ENCODE measurements at places on chromosomes 13 and 19. TPM values are rescaled to one million over a fixed set of nuclear protein-coding genes. Genes with fewer than 3 reads are reported as not detected.
A peak's percentile ranks its signal among the peaks of the same experiment; 100 is the strongest.

Gene LENG1
- 5.9 TPM for total RNA-seq

DNA sequence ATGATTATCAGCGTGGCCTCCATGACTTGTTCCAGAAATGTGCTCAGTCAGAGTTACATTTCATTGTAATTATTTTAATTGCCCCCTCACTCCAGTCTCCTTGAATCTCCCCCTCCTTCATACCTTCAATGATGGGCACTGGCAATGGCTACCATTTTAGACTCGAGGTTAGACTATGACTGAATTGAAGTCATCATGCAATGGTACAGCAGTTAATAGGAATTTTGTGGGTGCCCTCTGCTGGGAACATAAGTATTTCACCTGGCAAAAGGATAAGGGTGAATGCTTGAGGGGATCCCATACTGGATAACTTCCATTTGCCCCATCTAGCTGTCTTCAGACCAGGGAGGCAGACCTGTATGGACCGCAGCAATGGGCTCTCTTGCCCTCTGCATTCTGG, 32.2 kb upstream of the USP12 start:
- H3K36me3 ChIP-seq = no peaks in the 10 kb centered on the region
- H3K4me1 ChIP-seq = no peaks in the 10 kb centered on the region
- no peaks in the 10 kb centered on the region for H3K27me3 ChIP-seq
- H3K4me3 ChIP-seq = no peak overlapping the region

DNA sequence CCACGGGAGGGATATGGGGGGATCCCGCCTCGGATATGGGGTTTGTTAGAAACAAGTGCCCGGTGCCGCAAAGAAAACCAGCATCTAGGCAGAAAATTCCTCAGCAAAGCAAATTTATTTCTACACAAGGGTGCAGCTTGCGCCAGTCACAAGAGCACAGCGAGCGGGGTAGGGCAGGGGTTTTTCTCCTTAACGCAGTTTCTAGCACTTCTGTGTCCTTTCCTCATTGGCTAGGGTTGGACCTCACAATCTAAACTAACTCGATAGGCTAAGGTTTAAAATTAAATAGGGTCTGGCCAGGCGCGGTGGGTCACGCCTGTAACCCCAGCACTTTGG, 595 bp downstream of the ZNF440 start:
- H3K4me1 ChIP-seq = peaks cover 23% of the 10 kb centered on the region
- H3K27ac ChIP-seq = peak overlapping the region; percentile 94
- peak overlapping the region; percentile 93 for H3K4me3 ChIP-seq
- peaks cover 64% of the 10 kb centered on the region for H3K36me3 ChIP-seq

Gene NDUFA7
- total RNA-seq = 51.8 TPM

DNA sequence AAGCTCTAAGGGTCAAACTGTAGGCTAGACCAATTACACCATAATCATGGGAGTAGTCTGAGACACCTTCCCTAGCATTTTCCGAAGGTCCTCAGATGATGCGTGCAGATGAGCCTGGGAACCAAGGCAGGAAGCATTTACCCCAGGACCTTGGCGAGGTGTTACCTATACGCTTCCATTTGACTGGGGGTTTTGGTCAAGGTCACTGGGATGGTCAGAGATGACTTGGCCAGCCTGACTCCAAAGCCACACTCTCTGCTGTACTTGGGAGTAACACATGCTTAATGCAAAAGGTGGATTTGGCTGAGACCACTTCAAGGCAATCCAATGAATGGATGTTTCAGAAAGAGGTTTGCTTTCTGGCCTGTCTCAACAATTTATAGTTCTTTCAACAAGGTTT, 98.9 kb upstream of the IRS2 start:
- DNase-seq = no peak
- H3K27me3 ChIP-seq = no peaks in the 10 kb centered on the region
- no peaks in the 10 kb centered on the region for H3K4me1 ChIP-seq

GRCh38 chr13:105764486-105764885, 771.0 kb downstream of the EFNB2 start:
- H3K27me3 ChIP-seq = no peaks in the 10 kb centered on the region
- H3K27ac ChIP-seq = no peak overlapping the region
- H3K4me1 ChIP-seq = no peaks in the 10 kb centered on the region
- DNase-seq = no peak

DNA sequence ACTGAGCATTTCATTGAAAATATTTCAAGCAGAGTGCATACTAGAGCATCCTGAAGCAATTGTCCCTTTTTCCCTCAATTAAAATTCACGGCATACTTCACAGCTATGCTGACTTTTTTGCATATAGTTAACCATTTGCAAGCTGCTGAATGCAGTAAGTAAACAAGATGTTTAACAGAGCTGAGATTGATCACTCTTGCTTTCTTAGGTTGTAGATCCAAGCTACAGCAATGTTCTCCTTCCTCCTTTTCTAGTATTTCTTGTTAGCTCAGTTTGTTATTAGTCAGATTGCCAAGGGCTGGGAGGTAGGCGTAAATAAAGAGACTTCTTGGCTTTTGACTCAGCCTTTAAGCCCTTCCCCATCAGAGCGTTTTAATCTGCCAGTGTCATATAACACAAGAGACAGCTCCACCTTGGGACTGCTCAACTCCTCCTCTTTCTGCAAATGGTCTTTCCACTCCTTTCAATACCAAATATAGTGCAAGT, at the start of gene SLITRK6:
Gene SLITRK6, minus strand, starts transcription at position 323 of the 486 bp plus-strand sequence. CDS start 2,911 bp downstream, outside the sequence.
- H3K4me3 ChIP-seq = peak within 1 kb of the TSS; percentile 93
- H3K27me3 ChIP-seq = no peaks in the 10 kb centered on the region
- H3K4me1 ChIP-seq = peaks cover 24% of the 10 kb centered on the region
- peaks cover 19% of the 10 kb centered on the region for H3K36me3 ChIP-seq

Gene PPM1N
- total RNA-seq = not detected

DNA sequence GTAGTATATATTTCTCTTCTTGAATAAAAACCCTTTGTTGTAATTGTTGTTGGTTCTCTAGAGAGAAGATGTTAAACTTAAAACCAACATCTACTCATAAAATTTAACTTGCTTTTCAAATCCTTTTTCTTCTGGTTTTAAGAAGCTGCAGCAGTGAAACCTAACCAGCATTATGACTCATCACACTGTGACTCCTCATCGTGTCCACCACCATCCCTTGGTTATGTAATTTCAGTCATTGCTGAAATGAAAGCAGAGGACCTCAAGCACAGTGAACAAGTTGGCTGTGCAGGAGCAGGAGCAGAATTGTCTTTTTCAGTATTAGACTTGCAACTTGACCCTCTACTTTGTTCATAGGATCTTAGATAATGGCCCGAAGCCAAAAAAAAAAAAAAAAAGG, 64.9 kb upstream of the HTR2A start:
- DNase-seq = no peak
- H3K36me3 ChIP-seq = no peaks in the 10 kb centered on the region
- no peak overlapping the region for H3K27ac ChIP-seq
- H3K4me3 ChIP-seq = no peak overlapping the region
- H3K27me3 ChIP-seq = no peaks in the 10 kb centered on the region

- no peak for DNase-seq
- H3K4me1 ChIP-seq = peaks cover 3% of the 10 kb centered on the region
- H3K36me3 ChIP-seq = peaks cover 18% of the 10 kb centered on the region
- no peak overlapping the region for H3K27ac ChIP-seq
Observed at GRCh38 chr13:110156301-110157049, 150.5 kb downstream of the COL4A1 start.

DNA sequence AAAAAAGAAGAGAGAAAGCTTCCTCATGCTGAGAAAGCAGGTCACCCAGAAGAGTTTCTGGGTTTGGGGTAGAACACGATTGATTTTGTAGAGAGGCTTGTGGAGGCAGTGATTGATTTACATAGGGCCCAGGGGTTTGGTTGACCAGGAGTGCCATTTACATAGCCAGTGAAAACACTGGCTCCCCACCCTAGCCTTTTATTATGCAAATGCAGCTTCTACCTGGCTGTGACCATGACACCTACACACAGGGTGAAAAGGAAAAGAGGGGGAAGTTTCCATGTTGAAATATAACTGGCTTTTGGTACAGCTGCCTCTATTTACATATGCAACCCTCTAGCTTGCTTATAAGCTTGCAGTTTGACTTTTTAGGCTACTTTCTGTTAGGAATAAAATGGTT, 62.0 kb downstream of the ZNF100 start:
- no peak overlapping the region for H3K4me3 ChIP-seq
- no peak for DNase-seq
- no peak overlapping the region for H3K27ac ChIP-seq
- H3K4me1 ChIP-seq = no peaks in the 10 kb centered on the region
- H3K27me3 ChIP-seq = no peaks in the 10 kb centered on the region

GRCh38 chr13:42258747-42259146, 13.2 kb upstream of the AKAP11 start:
- H3K4me1 ChIP-seq = no peaks in the 10 kb centered on the region
- no peak overlapping the region for H3K27ac ChIP-seq
- no peak overlapping the region for H3K4me3 ChIP-seq
- peaks cover 4% of the 10 kb centered on the region for H3K36me3 ChIP-seq

GRCh38 chr19:50705422-50706019, 14.1 kb downstream of the SHANK1 start:
- no peak overlapping the region for H3K27ac ChIP-seq
- peak; percentile 39 for DNase-seq
- H3K4me1 ChIP-seq = peaks cover 8% of the 10 kb centered on the region
- H3K36me3 ChIP-seq = no peaks in the 10 kb centered on the region
- no peak overlapping the region for H3K4me3 ChIP-seq
- peaks cover 42% of the 10 kb centered on the region for H3K27me3 ChIP-seq

DNA sequence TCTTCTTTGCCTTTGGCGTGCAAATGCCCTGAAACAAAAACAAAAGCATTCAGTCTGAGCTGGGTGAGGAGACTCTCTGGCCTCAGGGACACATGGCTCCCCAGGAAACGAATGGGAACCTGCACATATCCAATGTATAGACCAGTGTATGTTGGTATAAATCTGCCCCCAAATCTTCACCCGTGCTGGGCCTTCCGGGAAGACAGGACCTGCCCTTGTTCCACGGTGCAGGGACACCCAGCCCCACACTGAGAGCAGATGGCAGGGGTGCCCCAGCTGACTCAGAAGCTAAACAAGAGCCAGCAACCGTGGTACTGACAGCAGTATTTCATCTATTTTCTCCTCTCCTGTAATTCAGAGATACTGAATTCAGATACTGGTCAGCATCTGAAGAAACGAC, 42.4 kb downstream of the CARS2 start:
- H3K4me1 ChIP-seq = no peaks in the 10 kb centered on the region
- H3K36me3 ChIP-seq = peaks cover 63% of the 10 kb centered on the region
- H3K27ac ChIP-seq = peak overlapping the region; percentile 22
- H3K4me3 ChIP-seq = no peak overlapping the region
- DNase-seq = no peak
- no peaks in the 10 kb centered on the region for H3K27me3 ChIP-seq

Gene DDX39A
- total RNA-seq = 132 TPM

Gene ZNF229
- 6.7 TPM for total RNA-seq

Gene RTBDN
- total RNA-seq = not detected

Gene ADGRE3
- total RNA-seq = not detected

DNA sequence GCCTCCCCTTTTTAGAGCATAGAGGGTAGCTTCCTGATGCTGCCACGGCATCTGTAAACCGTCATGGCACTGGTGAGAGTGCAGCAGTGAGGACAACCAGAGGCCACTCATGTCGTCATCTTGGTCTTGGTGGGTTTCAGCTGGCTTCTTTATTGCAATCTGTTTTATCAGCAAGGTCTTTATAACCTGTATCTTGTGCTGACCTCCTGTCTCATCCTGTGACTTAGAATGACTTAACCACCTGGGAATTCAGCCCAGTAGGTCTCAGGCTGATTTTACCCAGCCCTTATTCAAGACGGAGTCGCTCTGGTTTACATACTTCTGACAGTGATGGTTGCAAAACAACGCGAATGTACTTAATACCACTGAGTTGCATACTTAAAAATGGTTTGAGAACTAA, 14.4 kb upstream of the FBN3 start:
- no peak for DNase-seq
- H3K4me3 ChIP-seq = no peak overlapping the region
- no peaks in the 10 kb centered on the region for H3K27me3 ChIP-seq

DNA sequence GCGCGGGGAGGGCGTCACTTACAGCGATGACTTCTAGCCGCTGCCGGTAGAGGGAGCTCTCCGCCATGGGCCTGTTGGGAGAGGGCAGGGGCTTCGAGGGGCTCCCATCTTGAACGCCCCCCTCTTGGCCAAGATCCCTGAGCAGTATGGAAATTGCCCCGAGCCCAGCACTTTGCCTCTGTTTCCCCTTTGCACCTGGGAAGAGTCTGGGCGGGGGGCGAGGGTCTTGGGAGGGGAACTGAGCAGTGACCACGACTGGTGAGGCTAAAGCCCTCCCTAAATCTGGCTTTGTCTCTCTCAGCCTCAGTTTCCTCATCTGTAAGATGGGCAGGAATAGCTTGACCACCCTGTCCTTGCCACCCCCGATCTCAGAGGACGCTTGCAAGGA, 2.8 kb downstream of the PALM3 start:
- DNase-seq = peak; percentile 36
- H3K36me3 ChIP-seq = no peaks in the 10 kb centered on the region
- H3K27ac ChIP-seq = no peak overlapping the region
- no peak overlapping the region for H3K4me3 ChIP-seq
- H3K4me1 ChIP-seq = peaks cover 6% of the 10 kb centered on the region

- no peaks in the 10 kb centered on the region for H3K27me3 ChIP-seq
- H3K36me3 ChIP-seq = no peaks in the 10 kb centered on the region
- H3K27ac ChIP-seq = no peak overlapping the region
- no peak for DNase-seq
- no peak overlapping the region for H3K4me3 ChIP-seq
Observed at GRCh38 chr13:66805657-66806056, 424.5 kb downstream of the PCDH9 start.

GRCh38 chr13:27281420-27281819, 10.8 kb downstream of the RASL11A start:
- DNase-seq = no peak
- H3K4me3 ChIP-seq = no peak overlapping the region
- no peak overlapping the region for H3K27ac ChIP-seq
- no peaks in the 10 kb centered on the region for H3K4me1 ChIP-seq

GRCh38 chr13:35765941-35766340, 289.5 kb upstream of the MAB21L1 start:
- H3K4me3 ChIP-seq = no peak overlapping the region
- H3K27ac ChIP-seq = no peak overlapping the region
- no peaks in the 10 kb centered on the region for H3K4me1 ChIP-seq
- H3K36me3 ChIP-seq = no peaks in the 10 kb centered on the region

DNA sequence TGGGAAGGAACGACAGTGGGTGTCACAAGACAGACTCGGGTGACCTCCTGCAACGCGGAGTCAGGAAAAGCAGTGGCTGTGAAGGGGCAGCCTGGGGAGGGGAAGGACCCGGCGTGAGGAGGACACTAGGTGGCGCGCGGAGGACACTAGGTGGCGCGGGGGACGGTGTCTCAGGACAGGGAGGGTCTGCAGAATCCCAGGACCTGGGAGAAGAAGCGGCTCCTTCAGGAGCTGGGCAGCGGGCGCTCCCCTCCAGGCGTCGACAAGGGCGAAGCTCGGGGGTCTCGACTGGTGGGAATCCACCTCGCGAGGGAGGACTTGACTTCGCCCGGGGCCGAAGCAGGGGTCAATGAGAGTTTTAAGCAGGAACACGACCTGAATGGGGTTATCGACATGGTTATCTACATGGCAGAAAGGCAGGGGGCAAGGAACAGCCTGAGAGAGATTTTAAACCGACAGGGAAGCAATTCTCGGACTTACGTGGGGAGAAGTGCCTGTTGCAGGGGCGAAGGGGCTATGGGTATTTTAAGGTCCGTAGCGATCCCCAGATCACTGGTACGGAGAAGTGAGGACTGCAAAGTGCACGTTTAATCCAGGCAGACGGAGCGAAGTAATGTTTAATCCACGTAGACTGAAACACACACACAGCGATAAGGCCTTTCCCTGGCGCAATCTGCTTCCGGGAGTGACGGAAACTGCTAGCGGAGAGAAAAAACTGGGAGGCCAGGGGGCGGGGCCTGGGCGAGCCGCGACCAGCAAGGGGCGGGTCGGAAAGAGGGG, at the start of gene ZNF616:
Gene ZNF616, minus strand, starts transcription at position 687 of the 780 bp plus-strand sequence. CDS start 9,426 bp downstream, outside the sequence.
- H3K27me3 ChIP-seq = no peaks in the 10 kb centered on the region
- peak within 1 kb of the TSS; percentile 98 for H3K4me3 ChIP-seq
- DNase-seq = peak; percentile 97
- peak within 1 kb of the TSS; percentile 99 for H3K27ac ChIP-seq
- peaks cover 55% of the 10 kb centered on the region for H3K36me3 ChIP-seq

Gene ALG5
- 32.3 TPM for total RNA-seq

All from neural crest cell (in vitro differentiated cells).